ENCODE measurements at places on chromosomes 3 and 15.

- no peak for DNase-seq
Measured at GRCh38 chr15:88920186-88920891, 7.2 kb upstream of the MFGE8 start.

- DNase-seq, result no peak
Measured at GRCh38 chr15:40392986-40393948, 10.7 kb downstream of the KNSTRN start.

GRCh38 chr3:39550354-39551051, 83.0 kb downstream of the MOBP start:
- no peak for DNase-seq

- DNase-seq, result no peak
Measured at GRCh38 chr3:52145736-52146110, 8.5 kb downstream of the POC1A start.

GRCh38 chr15:38894243-38894948, 329.8 kb upstream of the RASGRP1 start:
- DNase-seq, result no peak

DNA sequence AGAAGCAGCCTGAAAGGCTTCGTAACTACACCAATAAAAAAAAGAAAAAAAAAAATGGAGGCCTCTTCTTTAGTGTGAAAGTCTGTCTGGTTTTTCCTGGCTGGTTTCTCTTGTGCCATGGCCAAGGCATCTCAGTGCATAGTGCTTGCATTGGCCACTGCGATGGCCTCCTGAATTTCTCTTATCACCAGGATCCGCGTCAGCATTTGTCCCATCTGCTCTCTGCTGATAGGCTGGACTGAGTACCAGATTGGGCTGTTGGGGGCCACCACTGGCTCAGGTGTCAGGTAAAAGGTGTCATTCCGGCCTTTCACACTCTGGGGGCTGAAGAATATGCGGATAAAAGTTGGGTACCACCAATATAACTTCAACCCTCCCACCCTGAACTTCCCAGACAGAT, 1.1 kb upstream of the IMPDH2 start:
- DNase-seq, result no peak

DNA sequence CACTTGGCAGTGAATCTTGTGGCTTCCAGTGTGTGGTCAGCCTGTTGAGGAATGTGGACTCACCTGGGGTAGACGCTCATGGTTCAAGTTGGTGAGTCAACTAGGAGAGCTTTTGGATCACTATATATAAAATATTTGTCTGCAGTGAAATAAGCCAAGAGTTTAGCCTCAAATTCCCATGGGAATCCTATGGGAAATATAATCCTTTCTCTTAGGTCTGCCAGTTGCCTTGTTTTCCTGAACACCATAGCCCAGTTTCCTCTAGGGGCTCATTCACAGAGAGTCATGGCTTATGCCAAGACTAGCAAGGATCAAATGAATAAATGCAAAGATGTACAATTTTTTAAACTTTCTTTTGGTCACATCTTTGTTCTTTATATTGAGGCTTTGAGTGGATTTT, 100.1 kb upstream of the NPHP3 start:
- DNase-seq, result no peak

DNA sequence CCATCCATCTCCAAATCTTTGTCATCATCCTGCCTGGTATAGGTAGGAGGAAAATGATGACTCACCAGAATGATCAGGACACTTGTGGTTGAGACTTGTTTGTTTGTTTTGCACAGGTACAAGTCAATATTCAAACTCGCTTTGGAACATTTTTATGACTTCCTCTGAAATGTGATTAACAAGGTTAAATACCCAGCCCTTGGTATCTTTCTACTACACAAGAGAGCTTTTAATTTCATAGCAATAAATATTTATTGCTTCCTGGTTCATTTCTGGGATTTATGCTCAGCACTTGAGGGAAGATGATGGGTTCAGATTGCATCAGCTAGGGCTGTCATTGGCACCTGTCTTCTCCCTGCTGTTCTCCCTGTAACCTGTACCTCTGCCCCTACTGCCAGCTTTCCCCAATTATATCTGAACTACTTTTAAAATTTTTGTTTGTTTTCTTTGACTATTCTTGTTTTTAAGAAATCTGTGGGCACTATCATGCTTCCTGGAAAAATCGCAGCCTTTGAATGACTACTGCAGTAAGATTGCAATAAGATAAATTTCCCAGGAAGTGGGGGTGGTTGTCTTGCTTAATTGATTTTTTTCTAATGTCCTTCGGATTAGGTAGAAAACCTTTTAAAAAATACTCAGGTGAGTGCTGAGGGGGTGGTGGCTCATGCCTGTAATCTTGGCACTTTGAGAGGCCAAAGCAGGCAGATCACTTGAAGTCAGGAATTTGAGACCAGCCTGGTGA, 24.3 kb upstream of the GCNT3 start:
- DNase-seq, result no peak

GRCh38 chr15:48433226-48433886, 102.1 kb downstream of the DUT start:
- DNase-seq, result peak; percentile 32

DNA sequence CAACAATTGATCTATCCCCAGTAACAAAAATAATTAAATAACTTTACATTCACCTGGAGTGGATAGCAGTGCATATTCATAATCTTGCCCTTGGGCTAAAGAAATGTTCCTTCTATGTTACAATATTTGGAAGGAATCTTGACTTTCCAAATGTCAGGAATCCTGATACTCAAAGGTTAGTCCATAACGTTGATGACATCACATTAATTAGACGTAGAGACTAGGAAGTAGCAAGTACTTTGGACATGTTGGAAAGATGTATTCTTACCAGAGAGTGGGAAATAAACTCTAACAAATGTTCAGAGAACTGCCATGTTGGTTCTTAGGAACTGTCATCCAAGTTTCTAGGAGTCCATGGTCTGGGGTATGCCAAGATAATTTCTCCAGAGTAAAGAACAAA, 70.6 kb upstream of the SLC25A36 start:
- no peak for DNase-seq

- no peak for DNase-seq
Measured at GRCh38 chr3:15860014-15860934, 62.5 kb upstream of the ANKRD28 start.

DNA sequence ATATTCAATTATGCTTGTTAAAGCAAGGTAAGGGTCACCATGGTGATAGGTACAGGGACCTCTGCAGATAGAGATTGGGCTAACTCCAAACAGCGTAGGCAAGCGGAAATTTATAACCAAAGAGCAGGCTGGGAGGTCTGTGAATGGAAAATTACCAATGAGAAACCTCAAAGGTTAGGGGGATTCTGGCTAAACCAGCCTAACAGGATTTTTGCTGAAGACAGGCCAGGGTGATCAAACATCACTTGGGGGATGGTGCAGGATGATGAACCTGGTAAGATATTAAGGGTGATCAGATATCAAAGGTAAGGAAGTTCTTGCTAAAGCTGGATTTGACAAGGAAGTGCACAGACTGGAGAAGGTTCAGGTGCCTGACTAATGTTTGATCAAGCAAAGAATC, 35.3 kb upstream of the SNRPN start:
- no peak for DNase-seq

- no peak for DNase-seq
Measured at GRCh38 chr15:56715220-56715619, 18.1 kb downstream of the ZNF280D start.

DNA sequence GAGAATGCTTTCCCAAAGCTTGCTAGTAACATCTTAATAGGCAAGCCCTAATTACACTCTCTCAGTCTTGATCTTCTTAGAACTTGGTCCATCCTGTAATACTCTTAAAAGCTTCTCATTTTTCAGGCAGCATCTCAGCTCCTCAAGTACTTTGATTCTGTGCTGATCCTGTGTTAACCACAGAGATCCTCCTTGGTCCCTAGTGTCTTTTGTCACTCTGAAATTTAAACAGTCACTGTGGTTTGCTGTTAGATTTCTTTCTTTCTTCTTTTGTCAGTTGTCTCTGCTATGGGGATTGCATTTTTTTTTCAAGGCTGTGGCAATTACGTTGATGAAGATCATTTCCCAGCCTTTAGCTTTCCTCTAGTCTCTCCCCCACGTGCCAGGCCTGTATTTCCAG, 26.0 kb upstream of the UBE3A start:
- no peak for DNase-seq

- DNase-seq, result no peak
Measured at GRCh38 chr15:43253431-43254403, 13.0 kb downstream of the TGM5 start.

- DNase-seq, result no peak
Measured at GRCh38 chr15:99711625-99712024, 21.6 kb downstream of the LYSMD4 start.

DNA sequence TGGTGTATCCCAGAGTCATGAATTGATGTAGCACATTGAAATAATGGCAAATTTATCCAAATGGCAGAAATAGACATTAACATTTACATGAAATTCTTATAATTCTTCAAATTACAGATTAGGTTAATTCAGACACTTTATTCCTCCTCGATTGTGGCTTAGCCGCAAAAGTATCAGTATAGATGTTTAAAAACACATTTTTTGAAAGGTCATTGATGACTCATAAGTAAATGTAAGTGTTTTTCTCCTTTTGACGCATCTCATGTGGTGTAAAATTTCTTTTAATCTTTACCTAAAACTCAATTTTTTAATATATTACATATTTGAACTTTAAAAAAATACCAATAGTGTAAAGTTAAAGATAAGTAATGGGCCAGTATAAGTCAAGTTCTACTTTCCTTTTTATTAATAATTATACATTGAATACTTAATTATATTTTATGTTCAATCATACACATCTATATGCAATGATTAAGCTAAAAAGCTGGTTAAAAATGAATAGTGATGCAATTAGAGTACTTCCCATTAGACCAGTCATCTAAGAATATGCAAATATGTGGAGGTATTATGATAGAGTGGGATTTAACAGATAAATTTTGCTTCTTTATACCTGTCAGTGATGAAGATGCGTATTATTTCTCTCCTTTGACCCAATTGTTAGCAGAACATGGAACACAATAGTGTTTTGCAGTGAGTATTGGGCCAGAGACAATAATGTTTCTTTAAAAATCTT, 678.1 kb upstream of the DPPA4 start:
- no peak for DNase-seq

DNA sequence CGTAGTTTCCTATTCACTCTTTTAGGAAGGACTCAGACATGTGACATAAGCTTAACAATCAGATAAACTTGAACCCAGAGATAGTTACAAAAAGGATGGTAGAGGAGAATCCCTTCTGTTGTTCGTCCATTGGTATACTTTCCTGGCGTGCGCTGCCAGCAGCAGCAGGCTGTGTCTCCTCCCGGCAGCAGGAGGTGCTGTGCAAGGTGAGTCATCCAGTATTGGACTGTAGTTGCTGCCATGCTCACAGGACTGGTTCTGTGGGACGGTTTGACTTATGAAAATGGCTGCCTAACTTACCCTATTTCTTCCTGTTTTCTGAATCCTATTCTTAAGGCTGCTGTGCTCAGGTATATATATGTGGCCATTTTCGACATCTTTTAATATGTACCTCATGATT, 253.4 kb upstream of the LRRC3B start:
- DNase-seq, result no peak

- DNase-seq, result no peak
Measured at GRCh38 chr15:38670128-38671005, 105.8 kb upstream of the RASGRP1 start.

GRCh38 chr3:98029083-98029482, 6.0 kb downstream of the GABRR3 start:
- DNase-seq, result no peak

- DNase-seq, result peak; percentile 75
Measured at GRCh38 chr3:171811295-171811912, 1.1 kb upstream of the PLD1 start.

DNA sequence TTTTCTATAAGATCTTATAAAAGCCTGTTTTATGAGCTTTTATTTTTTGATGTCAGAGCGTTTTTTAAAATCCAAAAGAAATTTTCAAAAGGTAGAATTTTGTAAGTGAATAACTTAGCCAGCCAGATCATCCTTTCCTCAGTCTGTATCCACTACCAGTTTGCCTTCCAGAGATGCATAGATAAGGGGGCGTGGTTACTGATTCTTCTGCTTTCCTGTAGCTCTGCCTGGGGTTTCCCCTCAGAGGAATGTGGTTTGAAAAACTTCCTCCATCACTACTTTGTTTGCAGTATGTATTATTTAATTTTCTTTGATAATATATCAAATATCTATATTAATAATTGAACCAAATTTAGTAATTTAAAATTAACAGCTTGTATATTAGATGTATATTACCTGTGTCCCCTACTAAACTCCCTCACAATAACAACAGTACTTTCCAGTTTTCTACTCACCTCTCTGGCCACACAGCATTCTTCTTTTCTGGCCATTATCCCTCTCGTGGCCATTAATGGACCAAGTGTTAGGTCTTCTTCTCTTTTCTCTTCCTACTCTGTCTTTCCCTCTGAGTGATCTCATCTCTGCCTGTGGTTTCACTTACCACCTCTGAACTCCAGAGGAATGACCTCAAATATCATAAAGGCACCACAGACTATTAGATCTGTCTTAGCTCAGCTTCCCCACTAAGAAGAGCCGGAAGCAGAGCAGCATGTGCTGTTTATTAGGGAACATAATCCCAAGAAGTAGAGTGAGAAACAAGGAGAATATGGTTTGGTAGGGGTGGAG, 239.7 kb downstream of the UBE2E2 start:
- DNase-seq, result no peak

DNA sequence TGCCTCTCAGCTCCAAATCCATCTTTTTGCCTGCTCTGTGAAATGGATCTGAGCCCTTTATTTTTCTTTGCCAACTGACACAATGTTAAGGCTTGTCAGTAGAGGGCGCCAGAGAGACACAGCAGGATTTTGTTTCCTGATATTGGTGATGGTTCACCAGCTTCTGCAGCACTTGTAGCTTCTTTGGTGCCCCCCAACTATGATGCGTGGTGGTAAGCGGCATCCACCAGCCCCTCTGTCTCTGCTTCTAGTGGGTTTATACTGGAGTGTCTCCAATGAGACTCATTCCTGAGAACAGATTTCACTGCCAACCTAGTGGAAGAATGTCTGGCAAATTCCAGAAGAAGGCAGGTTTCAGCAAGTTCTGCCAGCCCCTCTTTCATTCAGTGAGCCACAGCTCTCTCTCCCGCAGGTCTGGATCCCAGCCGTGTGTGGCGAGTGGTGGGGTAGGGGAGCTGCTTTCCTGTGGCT, 471.9 kb upstream of the FRG2C start:
- DNase-seq, result peak; percentile 57

DNA sequence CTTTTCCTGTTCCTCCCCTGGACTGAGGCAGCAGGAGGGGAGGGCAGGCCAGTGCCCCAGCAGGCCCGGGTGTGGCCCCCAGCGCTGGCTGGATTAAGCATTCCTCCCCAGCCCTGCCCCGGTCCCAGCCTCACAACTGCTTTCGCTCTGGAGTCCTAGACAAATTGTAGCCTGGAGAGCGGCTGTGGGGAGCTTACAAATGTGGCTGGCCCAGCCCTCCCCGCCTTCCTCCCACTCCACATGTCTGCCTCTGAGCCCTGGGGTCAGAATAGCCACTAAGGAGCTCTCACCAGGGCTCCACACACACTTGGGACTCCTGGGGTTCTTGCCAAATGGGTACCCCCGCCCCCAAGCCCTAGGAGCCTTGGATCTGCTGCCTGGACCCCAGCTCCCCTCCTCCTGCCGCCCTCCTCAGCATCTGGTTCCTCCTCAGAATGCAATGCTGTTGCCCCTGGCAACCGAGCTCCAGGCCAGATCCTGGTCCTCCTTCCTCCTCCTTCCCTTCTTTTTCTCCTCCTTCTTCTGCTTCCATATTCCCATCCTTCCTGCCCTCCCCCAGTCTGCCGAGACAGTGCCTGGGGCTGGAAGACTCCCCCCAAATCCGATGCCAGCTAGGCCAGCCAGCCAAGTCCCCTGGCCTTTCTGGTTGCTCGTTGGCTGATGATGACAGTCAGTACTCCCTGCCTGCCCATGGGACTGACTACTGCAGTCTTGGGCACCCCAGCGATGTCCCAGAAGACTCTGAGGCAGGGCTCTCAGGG, 91.1 kb downstream of the LINGO1 start:
- no peak for DNase-seq

Data from COLO829 (cell line).